ENCODE measurements at places on chromosomes 7 and 10.

DNA sequence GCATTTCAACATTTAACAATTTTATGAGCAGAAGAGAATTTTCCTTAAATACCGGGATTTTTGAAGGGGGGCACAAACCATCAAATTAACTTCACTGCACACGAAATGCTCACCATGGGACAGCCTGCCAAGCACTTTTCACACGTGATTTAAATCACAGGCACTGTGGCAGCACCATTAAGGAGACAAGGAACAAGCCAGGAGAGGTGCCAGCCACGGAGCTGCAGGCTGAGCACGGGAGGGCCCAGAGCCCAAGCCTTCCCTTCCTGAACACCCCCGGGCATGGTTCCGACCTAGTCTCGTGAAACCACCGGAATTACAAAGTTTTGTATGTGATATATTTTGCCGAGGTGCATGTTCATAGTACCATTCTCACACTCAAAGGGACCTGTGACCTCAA lies 13.4 kb downstream of the PITRM1 start:
- DNase-seq: no peak

- DNase-seq: no peak
Measured at GRCh38 chr10:132477398-132478340, 59.9 kb upstream of the INPP5A start.

DNA sequence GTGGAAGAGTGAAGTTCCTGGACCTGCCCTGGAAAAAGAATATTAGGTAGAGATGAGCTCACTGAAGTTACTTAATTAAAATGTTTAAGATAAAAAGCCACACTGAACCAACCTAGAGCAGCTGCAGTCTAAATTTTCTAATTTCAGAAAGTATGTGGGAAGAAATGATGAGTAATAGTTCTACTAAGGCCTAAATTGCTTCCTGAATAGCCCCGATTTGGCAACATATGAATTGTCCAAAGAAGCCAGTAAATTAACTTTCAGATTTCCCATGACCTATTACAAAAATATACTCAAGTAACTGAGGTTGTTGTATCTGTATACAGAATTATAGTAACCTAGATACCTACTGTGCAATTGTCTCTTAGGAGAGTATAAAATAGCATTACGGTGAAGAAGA lies 312.6 kb downstream of the IPMK start:
- no peak for DNase-seq

DNA sequence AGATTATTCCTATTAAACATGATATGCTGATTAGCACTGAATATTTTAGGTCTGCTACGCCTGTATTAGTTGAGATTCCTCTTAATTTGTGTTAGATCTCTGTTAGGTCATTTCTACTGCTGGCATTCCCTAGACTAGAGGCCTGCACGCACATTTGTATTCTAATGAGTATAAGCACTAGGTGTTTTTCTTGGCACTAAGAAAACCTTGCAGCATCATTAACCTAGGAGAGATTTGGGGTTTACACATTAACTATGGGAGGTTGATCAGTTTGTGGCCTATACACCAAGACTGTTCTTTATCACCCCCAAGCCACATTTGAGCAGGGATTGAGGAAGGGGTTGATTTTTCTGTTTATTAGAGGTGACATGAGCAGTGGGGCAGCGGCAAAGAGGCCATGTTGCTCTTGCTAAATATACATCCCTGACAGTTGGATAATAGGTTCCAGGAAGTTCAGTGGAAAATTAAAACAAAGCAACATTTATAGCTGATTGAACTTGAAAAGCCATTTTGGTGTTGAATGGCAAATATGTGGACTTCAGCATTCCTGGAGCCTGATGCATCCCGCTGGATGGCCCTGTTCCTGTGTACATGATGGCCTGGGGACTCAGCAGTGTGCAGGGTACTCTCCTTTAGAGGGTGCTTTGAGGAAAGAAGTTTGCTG lies 65.2 kb downstream of the GBF1 start:
- DNase-seq: no peak

DNA sequence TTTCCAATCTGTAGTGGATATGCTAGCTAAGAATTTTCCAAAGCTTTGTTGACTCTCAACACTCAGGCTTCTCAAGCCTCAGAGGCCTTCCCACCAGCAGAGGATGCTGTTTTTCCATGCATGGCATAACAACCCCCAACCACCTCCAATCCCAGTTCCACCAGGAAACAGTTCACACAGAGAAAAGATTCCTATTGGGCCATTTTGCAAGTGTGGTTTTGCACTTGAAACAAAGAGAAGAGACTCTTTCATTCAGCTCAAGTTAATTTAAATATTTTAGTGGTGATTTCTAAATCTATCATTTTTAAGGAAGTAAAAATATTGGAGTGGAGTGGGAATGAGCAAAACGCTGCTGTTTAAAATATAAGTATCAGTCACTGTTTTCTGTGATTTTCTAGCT lies 105.6 kb upstream of the COL1A2 start:
- peak; percentile 47 for DNase-seq

- no peak for DNase-seq
Measured at GRCh38 chr10:34551295-34551694, 263.8 kb downstream of the PARD3 start.

- no peak for DNase-seq
Measured at GRCh38 chr10:102236006-102236405, 5.3 kb downstream of the PITX3 start.

- DNase-seq: no peak
Measured at GRCh38 chr10:128007056-128007455, 100.2 kb downstream of the PTPRE start.

DNA sequence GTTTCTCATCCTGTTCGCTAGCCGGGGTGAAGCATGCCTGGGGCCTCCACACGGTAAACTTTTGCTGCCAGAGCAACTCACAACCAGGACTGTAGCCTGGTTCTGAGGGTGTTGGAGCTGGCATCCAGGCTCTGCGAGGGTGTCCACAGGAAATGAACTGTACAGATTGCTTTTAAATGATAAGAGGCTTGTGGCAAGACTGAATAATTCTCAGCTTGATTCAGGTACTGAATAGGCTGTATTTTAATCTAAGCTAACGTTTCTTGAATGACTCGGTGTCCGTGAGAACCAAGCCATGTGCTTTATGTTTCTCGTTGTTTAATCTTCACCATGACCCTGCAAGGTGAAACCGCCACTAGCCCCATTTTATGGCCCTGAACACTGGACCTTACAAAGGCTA lies 49.3 kb downstream of the EEPD1 start:
- no peak for DNase-seq

- no peak for DNase-seq
Measured at GRCh38 chr10:123146894-123147634, 872 bp upstream of the HMX2 start.

GRCh38 chr7:116709336-116709735 lies 37.3 kb downstream of the MET start:
- no peak for DNase-seq

GRCh38 chr7:74056096-74056915 lies 27.3 kb upstream of the LIMK1 start:
- DNase-seq: no peak
